ENCODE measurements at places on chromosomes 5 and 9.

DNA sequence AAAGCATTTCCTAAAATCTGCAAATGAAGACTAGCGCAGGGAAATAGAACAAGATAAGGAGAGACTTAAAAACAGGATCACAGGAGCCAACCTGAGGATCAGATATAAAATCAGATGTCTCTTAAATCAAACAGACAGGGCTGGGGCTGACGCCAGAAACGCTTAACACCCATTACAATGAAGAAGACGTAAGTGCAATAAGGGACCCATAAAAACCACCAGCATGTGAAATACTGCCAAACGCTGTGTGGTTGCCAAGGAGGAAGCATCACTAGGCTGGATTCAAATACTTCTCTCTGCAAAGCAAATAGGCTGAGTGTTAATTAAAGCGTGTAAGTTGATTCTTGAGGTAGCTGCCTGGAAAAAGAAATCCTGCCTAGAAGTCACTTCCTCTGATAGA, 74.4 kb upstream of the ATP10B start:
- DNase-seq = no peak

GRCh38 chr5:138829341-138829740, 45.8 kb downstream of the LRRTM2 start:
- peak; percentile 52 for DNase-seq

GRCh38 chr5:32713361-32713769, 2.2 kb downstream of the NPR3 start:
- DNase-seq = no peak

GRCh38 chr9:117164512-117164911, 250.3 kb downstream of the ASTN2 start:
- DNase-seq = no peak

GRCh38 chr5:126446498-126447224, 23.5 kb downstream of the GRAMD2B start:
- DNase-seq = peak; percentile 52

GRCh38 chr5:111930905-111931461, 174.0 kb upstream of the NREP start:
- DNase-seq = peak; percentile 79
